Caco-2 (cell line): ENCODE measurements at places on chromosomes 1 and 21. TPM values are rescaled to one million over a fixed set of nuclear protein-coding genes. Genes with fewer than 3 reads are reported as not detected.

The SH3BGR gene
- 0.72 and 0.82 TPM in 2 replicates for total RNA-seq

The NBPF10 gene
- total RNA-seq = 2.3 TPM in 2 replicates

The HUNK gene
- 4.8 and 7.5 TPM in 2 replicates for total RNA-seq

The FMN2 gene
- not detected in 2 replicates for total RNA-seq

GRCh38 chr21:30674312-30674711 lies 31.6 kb downstream of the KRTAP20-3 start:
- DNase-seq = no peak

GRCh38 chr21:15061279-15061678 lies 3.5 kb downstream of the NRIP1 start:
- no peak for DNase-seq

- no peak for DNase-seq
These were observed 39.6 kb downstream of the FRRS1 start for GRCh38 chr1:99726818-99727217.

DNA sequence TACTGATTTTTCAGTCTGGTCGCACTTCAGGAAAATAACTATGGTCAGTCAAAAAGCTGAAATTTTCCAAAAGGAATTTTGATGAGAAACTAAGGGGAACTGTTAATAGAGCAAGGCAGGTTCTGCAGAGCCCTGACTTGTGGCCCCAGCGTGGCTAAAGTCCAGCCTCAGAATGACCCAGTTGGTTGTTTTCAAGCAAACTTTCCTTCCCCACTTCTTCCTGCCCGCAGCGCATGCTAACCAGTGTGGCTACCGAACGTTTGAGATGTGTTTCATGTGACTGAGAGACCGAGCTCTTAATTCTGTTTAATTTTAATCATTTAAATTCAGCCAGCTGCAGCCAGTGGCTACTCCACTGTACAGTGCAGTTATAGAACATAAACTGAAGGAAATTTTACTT lies 6.2 kb upstream of the IL10RB start:
- DNase-seq = no peak

DNA sequence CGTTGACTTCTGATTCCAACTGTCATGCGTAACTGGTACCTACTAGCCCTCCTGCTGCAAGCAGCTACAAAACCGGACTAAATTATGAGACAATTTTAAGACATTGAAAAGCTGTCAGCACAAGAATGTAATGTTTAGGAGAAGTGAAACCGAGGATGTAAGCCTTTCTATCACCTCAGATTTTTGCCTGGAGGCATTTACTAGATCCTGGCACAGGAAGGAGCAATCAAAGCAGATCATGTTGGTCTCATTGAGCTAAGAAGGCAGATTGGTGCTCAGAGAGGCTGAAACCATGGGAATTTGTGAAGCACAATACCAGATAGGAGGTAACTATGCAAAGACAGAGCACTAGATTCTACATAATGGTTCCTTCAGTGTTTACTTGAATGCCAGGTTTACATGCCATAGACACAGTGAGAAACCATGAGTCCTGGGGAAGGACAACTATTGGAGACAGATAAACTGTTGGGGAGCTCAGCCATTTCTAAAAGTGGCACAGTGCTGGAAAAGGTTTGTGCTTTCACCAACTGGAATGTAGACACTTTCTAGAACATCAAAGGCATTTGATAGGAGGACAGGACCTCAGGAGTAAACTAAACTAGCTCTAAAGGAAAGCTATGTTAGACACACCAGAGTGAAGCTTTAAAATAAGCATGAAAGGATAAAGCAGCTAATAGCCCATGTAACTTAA lies 179.4 kb downstream of the LYPLAL1 start:
- no peak for DNase-seq

DNA sequence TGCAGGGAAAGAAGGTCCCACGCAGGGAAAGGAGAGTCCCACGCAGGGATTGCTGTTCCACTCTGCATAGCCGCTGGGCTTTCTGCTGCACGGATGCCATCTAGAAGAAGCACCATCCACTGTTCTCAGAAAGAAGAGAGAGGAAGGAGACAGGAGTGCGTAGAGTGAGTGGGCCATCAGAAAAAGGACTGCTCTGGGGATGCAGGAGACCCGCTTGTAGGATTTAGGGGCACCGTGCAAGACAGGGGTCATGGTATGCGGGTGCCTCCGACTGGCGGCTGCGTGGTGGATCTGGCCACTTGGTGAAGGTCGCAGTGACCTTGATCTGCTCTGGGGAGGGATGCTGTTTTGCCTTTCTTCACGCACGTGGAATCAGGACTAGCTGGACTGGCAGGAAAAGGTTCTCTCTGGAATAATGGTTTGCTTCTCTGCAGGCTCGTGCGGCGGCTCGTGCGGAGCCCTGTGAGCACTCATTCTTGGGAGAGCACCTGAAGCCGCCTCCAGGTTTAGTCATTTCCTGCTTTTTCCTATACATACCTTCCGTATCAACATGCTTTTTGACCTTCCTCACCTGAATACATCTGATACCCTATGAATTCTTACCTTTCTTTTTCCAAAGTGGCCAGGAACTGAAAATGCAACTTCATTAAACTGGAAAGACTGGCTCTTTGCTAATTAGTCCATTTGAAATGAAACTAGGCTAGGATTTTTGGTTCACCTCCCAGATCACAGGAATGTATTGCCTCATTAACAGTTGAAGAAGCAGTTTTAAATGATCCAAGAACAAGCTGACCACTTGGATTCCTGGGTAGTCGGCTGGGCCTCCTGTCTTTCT lies 181.6 kb downstream of the KIF26B start:
- no peak for DNase-seq

- no peak for DNase-seq
These were observed 553 bp upstream of the NDUFV3 start for GRCh38 chr21:42892582-42892930.

GRCh38 chr1:241749945-241750695 lies 97.9 kb upstream of the EXO1 start:
- no peak for DNase-seq

DNA sequence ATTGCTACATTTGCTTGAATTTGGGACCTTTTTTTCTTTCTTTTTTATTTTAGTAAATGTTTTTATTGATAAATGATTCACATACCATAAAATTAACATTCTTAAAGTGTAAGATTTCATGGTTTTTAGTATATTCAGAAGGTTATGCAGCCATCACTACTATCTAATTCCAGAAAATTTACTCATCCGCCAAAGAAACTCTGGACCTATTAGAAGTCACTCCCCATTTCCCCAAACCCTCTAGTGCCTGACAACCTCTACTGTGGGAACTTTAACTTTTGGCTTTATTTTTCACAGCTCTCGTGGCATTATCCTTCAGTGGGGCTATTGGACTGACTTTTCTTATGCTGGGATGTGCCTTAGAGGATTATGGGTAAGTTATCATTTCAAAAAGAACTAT lies 4.5 kb downstream of the LEPR start:
- DNase-seq = no peak

GRCh38 chr1:162633081-162633762 lies 958 bp downstream of the DDR2 start:
- DNase-seq = no peak

DNA sequence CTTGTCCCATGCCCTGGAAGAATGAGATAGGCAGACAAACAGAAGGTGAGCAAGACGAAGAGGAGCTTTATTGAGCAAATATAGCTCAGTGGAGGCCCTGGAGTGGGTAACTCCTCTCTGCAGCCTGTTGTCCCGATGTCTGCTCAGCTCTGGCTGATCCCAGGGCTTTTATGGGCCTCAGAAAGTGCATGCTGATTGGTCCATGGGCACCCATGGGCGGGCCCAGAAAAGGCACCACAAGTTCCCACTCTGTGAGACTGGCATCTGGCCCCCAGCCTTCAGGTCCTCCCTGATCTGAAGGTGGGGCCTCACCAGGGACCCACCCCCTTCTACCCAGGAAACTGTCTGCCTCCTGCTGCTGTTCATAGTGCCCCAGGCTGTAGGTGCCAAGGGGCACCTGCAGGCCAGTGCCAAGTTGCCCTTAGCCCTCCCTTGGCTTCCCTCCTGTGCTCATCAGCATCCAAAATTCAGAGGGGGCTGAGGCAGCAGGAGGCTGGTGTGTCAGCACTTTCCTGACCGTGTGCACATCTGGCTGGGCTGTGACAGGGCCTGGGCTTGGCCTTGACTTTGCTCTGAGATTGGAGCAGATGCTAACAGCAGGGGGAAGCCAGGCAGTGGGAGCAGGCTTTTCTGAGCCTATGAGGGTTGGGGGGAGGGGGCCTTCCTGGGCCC lies 35.4 kb downstream of the ACTL8 start:
- DNase-seq = no peak
